Activated CD4-positive, alpha-beta T cell treated with anti-CD3 and anti-CD28 coated beads for 36 hours (primary cell): ENCODE measurements at places on chromosomes 3 and 15.

DNA sequence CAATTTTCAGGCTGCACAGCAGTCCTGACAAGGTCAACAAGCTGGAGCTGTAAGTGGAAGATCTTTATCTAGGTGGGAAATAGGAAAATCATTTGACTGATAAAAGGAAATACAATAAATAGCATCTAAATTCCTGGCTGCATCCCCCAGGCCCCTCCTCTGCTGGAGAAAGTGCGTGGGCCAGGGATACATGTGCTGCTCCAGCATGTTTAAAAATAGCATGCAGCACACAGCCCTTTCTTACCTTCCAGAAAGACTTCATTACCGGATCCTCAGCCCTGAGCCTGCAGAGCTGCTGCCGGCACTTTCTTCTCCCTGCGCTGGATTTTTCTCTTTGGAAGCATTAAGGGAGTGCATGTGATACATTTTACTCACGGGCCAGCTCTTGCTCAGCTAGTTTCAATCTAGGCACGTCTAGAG is 77.3 kb downstream of the HMG20A start:
- no peak for DNase-seq

DNA sequence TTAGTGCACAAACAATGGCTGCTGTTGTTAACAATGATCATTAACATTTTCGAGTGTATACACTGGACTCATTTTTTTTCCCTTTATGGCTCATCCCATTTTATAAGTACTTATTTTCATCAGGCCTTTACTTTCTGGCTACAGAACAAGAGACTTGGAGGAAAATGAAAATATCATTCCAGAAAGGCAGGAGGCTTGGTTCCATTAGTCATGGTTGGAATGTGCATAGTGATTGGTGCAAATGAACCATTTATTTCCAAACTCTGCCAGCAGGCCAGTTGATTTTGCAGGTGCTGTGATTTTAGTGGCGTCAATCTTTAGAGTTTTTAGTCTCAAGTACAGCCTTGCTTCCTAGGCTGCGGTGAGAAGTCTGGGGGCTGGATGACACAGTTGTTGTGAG is 151.8 kb downstream of the ITPR1 start:
- DNase-seq, result no peak

- no peak for DNase-seq
Measured at GRCh38 chr3:109743981-109744380, 406.6 kb upstream of the DPPA4 start.

DNA sequence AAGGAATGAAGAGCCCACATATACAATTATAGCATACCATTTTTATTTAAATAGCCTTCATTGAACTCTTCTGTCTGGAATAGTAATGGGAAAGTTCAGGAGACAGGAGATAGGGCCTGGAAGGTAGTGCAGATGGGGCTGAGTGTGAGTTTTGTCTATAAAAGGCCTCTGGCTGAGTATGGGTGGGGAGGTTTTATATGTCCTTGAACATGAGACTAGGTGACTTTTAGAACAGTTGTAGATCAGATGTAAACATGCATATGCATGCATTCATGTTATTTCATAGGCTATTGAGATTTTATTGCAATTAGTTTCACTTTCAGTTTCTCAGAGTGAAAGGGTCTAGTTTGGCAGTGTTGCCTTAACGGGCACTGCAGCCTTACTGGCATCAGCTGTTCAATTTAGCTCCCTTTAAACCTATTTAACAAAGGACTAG is 27.1 kb downstream of the CGGBP1 start:
- DNase-seq, result peak; percentile 29

DNA sequence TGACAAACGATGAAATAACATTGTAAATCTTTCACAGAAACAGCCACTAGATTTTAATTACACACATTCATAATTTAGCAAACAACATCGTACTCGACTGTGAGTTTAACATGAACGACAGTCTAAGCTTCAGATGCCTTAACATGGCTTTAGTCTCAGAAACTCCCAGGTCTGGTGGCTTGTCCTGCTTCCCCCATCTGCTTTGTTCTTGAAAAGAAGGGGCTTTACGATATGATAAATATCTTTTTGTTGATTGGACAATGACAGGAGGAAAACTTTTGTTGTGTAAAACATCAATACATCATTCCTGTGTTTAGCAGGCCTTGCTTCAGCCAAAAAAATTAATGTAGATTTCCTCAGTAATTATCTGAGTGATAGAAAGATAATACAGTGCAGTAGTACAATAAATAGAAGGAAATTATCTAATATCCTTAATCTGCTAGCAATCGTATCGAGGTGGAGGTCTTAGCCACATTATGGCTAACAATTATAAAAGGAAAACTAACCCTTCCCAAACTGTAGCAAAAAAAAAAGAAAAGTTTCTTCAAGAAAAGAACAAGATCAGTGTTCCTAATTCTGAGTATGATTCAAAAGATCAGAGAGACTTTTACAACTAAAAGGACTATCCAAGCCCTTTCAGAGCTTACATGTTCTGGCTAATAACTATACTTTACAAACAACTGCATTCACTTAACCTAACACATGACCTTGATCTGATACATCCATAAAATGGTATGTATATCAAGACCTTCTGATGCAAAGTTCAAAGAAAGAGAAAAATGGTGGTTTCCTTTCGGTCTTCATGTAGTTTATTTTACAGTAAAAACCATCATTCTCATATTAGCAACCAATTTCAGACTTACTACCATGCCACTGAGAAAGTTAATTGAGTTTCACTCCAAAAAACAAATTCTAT is 535.7 kb downstream of the FOXP1 start:
- no peak for DNase-seq

- DNase-seq, result no peak
Measured at GRCh38 chr3:55313666-55314065, 173.4 kb downstream of the WNT5A start.

DNA sequence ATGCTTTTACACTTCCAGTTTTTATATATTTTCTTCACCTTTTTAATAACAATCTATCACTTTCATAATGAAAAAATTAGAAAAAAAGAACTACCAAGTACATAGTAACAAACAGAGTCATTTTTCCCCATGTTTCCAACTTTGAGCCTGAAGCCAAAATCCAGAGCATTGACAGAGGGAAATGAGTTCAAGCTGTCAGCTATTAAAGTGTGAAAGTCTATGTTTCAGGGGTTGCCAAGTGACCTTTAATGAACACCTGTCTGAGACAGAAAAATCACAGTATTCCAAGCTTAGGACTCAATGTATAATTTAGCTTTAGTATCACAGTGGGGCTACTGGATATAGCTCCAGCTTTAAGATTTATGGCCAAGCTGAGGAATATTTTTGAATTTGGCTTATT is 128.3 kb upstream of the GADL1 start:
- DNase-seq, result no peak

DNA sequence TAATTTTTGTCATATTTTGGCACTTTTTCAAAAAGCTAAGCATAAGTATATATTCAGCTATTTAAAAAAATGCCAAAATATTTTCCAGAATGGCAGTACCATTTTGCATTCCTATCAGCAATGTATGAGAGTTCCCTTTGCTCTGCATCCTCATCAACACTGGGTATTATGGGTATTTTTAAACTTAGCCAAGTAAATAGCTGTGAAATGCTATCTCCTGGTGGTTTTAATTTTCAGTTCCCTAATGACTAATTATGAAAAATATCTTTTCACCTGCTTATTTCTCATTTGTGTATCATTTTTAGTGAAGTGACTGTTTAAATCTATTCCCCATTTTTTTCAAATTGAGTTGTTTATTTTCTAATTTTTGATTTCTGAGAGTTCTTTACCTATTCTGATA is 199.7 kb upstream of the NECTIN3 start:
- no peak for DNase-seq

DNA sequence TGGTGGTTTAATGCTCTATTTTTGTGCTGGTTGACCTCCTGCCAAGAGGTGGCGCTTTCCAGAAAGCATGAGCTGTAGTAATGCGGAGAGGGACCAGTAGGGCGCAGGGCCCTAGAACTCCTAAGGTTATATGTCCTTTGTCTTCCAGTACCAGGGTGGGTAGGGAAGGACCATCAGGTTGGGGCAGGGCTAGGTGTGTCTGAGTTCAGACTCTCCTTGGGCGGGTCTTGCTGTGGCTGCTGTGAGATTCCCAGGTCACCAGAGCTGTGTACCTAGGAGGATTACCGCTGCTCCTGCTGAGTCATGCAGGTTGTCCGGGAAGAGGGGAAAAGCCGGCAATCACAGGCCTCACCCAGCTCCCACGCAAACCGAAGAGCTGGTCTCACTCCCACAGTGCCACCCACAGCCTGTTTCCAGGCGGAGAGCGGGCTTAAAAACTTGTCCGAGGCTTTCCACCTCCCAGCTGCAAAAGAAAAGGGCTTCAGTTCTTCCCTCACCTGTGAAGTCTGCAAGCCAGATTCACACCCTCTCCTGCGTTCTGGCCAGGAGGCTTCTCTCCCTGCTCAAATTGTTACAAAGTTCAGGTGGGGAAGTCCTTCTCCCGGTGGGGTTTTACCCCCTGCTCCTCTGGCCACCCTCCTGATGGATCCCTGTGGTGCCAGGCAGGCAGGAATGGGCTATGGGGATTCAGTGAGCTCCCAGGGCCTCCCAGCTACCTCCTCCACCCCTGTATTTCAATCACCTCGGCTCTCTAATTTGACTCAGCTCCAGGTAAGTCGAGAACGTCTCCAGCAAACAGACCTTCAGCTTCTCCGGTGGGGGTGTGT is 37.7 kb upstream of the BCHE start:
- no peak for DNase-seq

GRCh38 chr3:35262406-35262805 is 376.9 kb upstream of the ARPP21 start:
- no peak for DNase-seq

DNA sequence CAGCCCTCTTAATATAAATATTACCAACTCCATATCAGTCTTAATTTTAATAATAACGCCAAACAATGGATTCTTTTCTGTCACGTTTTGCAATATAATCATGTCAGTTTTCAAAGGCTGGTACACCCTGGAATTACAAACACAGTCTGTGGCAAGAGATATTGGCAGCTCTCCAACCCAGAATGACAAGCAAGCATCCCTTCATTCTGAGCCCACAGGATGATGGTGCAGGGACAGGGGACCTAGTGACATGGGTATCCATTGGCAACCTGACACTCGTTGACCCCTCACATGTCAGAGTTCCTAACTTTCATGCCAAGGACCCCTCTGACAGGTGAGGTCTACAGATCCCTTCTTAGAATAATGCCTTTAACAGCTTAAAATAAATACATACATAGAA is 154.5 kb upstream of the TSC22D2 start:
- DNase-seq, result no peak

GRCh38 chr3:195160908-195161434 is 110.0 kb downstream of the XXYLT1 start:
- no peak for DNase-seq

GRCh38 chr3:131239267-131239666 is 142.3 kb upstream of the NUDT16 start:
- DNase-seq, result no peak

DNA sequence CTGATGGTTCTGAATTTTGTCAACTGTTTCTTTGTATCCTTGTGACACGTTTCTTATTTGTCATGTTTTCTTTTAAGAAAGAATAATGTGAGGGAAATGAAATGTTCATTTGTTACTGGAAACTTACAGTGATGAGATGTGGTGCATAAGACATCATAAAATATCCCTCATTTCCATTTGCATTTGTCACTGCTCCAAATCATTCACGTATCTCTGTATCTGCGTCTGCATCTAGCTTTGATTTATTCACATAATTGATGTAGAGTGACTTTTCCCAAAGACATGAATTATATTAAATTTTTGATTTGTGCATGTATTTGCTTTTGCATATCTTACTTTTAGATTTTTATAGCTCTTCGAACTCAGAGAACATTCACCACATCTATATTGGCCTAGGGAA is 66.8 kb downstream of the CHL1 start:
- DNase-seq, result no peak

DNA sequence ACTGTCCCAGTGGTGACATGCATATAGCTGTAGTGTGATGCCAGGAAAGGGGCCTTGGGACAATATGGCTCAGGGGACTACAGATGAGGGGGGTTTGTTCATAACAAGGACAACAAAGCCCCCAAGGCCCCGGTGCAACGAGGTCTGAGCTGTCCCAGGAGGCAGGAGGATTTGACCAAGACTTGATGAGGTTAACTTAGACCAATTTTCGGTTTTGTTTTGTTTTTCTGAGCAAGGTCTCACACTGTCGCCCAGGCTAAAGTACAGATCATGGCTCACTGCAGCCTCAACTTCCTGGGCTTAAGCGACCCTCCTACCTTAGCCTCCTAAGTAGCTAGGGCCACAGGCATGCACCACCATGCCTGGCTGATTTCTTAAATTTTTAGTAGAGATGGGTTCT is 23.8 kb downstream of the EFCAB12 start:
- no peak for DNase-seq

GRCh38 chr3:1190569-1190968 is 97.7 kb downstream of the CNTN6 start:
- no peak for DNase-seq

GRCh38 chr15:88331291-88331690 is 74.8 kb upstream of the NTRK3 start:
- peak; percentile 82 for DNase-seq

GRCh38 chr3:22364851-22365250 is 613.8 kb upstream of the ZNF385D start:
- DNase-seq, result no peak

DNA sequence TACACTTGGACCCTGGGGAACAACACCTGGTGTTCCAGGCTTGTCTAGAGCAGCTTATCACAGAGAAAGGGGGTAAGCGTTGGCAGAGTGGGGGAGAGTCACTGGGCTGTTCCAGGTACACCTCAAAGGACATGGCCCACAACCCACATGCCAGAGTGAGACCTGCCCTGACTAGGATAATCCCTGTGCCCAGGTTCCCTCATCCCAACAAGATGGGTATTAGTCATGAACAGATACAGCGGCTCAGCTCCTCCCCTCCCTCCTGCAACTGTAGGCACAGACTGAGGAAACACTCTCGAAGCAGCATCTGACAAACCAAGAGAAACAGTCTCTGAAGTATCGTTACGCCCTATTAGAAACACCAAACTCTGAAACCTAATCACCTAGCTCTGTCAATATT is 32.1 kb upstream of the RPS17 start:
- DNase-seq, result no peak

- DNase-seq, result peak; percentile 35
Measured at GRCh38 chr15:42137461-42138261, 18.8 kb downstream of the PLA2G4F start.

DNA sequence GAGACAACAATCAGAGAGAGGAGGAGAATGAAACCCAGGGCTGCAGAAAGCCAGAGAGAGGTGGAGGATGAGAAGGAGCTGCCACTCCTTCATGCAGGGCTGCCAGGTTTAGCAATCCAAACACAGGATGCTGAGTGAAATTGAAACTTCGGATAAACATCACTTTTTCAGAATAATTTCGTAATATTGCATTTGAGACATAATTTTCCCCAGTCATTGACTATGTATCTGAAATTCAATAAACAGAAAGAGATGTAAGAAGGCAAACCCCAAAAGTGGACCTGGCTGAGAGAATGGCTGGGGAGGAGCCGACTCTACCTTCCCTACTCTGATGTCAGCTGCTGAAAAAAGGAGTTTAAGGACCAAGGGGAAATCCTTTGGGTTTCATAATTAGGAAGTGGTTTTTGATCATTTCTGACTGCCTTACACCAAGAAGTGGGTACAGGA is 33.8 kb downstream of the SLC9A9 start:
- DNase-seq, result peak; percentile 19

GRCh38 chr3:173938159-173938558 is 540.6 kb downstream of the NLGN1 start:
- no peak for DNase-seq
